Gastrocnemius medialis (tissue), 4 donors: ENCODE measurements at places on chromosomes 13 and 19. TPM values are rescaled to one million over a fixed set of nuclear protein-coding genes. Genes with fewer than 3 reads are reported as not detected.
A peak's percentile ranks its signal among the peaks of the same experiment; 100 is the strongest.

DNA sequence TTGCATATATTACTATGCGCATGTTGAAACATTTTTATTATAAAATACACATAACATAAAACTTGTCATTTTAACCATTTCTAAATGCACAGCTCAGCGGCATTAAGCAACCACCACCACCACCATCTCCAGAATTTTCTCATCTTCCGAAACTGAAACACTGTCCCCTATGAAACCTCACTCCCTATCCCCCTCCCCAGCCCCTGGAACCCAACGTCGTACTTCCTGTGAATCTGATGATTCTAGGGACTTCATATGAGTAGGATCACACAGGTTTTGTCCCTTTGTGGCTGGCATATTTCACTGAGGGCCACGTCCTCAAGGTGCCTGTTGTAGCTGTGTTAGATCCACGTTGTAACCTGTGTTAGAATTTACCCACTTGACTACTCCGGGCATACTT lies 716 bp upstream of the MAP2K2 start:
- DNase-seq = no peak
- H3K4me1 ChIP-seq = peaks cover 17% of the 10 kb centered on the region
- H3K36me3 ChIP-seq = no peaks in the 10 kb centered on the region
- H3K4me3 ChIP-seq = peak overlapping the region; percentile 93
- H3K27ac ChIP-seq = peak overlapping the region; percentile 80

GRCh38 chr19:3575949-3576673 lies 3.4 kb downstream of the HMG20B start:
- H3K4me3 ChIP-seq = peak overlapping the region; percentile 18
- H3K27ac ChIP-seq = no peak overlapping the region
- peaks cover 16% of the 10 kb centered on the region for H3K4me1 ChIP-seq
- no peaks in the 10 kb centered on the region for H3K27me3 ChIP-seq
- no peaks in the 10 kb centered on the region for H3K36me3 ChIP-seq

- no peaks in the 10 kb centered on the region for H3K36me3 ChIP-seq
- H3K27ac ChIP-seq = no peak overlapping the region
- no peaks in the 10 kb centered on the region for H3K4me1 ChIP-seq
- no peaks in the 10 kb centered on the region for H3K27me3 ChIP-seq
- DNase-seq = no peak
Observed at GRCh38 chr13:67281466-67281865, 51.3 kb upstream of the PCDH9 start.

- no peak for DNase-seq
- no peaks in the 10 kb centered on the region for H3K27me3 ChIP-seq
- no peaks in the 10 kb centered on the region for H3K4me1 ChIP-seq
- peak overlapping the region; percentile 72 for H3K27ac ChIP-seq
- H3K36me3 ChIP-seq = no peaks in the 10 kb centered on the region
Observed at GRCh38 chr13:97366172-97366688, 67.7 kb upstream of the RAP2A start.

GRCh38 chr13:101303521-101303920 lies 112.8 kb downstream of the NALCN start:
- no peaks in the 10 kb centered on the region for H3K36me3 ChIP-seq
- no peak overlapping the region for H3K4me3 ChIP-seq
- DNase-seq = no peak
- no peaks in the 10 kb centered on the region for H3K4me1 ChIP-seq

GRCh38 chr19:4910594-4911281 lies 1.4 kb downstream of the UHRF1 start:
- H3K4me1 ChIP-seq = peaks cover 20% of the 10 kb centered on the region
- H3K27me3 ChIP-seq = no peaks in the 10 kb centered on the region
- H3K27ac ChIP-seq = no peak overlapping the region
- H3K36me3 ChIP-seq = no peaks in the 10 kb centered on the region
- no peak for DNase-seq

- H3K27me3 ChIP-seq = peaks cover 16% of the 10 kb centered on the region
- no peak overlapping the region for H3K4me3 ChIP-seq
- DNase-seq = no peak
- no peak overlapping the region for H3K27ac ChIP-seq
Observed at GRCh38 chr13:99916366-99917103, 55.0 kb downstream of the ZIC5 start.

DNA sequence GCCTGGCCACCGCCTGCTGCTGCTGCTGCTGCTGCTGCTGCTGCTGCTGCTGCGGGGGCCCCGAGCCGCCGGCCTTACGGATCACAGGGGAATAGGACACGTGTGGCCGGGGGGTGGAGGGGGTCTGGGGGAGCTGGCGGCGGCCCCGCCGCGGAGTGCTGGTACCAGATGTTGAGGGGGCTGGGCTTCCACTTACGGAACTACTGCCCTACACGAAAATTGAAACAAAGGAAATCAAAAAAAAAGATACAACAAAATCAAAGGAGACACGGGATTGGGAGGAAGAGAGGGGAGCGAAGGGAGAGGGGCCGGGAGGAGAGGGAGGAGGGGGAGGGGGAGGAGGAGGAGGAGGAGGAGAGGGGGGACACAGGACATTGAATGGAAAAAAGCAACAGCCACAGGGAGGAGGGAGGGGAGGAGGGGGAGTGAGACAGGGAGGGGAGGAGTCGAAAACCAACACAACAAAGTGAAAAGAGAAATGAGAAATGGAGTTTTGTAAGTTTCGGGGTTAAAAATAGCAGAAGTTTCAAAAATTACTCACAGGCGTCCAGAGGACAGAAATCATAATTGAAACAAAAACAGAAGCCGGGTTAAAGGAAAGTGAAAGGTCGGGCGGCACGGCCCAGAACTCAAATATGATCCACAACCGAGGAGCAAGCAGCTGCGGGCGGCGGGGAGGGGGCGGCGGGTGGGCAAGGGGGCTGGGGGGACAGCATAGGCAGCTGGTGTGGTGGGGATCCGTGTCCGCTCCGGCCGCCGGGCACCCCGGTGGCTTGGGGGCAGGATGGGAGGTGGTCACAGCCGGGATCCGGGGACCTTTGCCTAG lies 57.8 kb downstream of the IER2 start:
- peak overlapping the region; percentile 71 for H3K27ac ChIP-seq
- no peak for DNase-seq
- H3K36me3 ChIP-seq = no peaks in the 10 kb centered on the region
- peaks cover 11% of the 10 kb centered on the region for H3K27me3 ChIP-seq

Gene CYP2F1
- not detected for total RNA-seq
